NCI-H1930 (cell line): ENCODE measurements at places on chromosomes 11 and 22.

DNA sequence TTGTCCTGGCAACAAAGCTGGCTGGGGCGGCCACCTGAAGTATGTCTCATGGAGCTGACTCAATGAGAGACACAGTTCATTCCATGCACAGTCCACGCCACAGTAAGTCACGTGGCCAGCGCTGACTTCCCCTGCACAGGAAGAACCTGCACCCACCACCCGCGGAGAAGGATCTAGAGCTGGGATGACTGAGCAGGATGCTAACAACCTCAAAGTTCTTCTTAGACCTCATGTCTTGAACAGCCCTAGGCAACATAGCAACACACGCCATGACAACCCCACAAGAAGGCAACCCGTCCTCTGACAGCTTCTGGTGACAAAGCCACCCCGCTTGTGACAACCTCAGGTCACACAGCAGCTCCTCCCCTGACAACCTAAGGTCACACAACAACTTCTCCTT lies 76.9 kb upstream of the B3GAT1 start:
- DNase-seq = no peak

GRCh38 chr11:72585762-72586311 lies 88.4 kb downstream of the PDE2A start:
- DNase-seq = peak; percentile 71

GRCh38 chr11:46006418-46007070 lies 84.1 kb downstream of the LARGE2 start:
- peak; percentile 66 for DNase-seq

GRCh38 chr11:44637487-44637886 lies 72.0 kb downstream of the CD82 start:
- no peak for DNase-seq

- DNase-seq = no peak
Observed at GRCh38 chr11:117073539-117073938, 24.7 kb downstream of the SIK3 start.

DNA sequence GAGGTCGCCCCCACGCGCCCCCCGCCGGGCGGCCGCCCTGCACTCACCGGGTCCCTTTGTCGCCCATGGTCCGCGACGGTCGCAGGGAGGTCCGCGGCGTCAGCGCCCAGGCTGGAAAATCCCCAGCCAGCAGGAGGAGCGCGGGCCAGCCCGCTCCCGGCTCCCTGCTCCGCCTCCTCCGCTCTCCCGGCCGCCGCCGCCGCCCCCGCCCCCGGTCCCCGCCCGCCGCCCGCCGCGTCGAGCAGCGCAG lies at the start of gene ARRB1:
Gene ARRB1 (minus strand): TSS at position 121 of the 250 bp plus-strand sequence. CDS start 54 bp downstream, at position 67.
- no peak for DNase-seq

DNA sequence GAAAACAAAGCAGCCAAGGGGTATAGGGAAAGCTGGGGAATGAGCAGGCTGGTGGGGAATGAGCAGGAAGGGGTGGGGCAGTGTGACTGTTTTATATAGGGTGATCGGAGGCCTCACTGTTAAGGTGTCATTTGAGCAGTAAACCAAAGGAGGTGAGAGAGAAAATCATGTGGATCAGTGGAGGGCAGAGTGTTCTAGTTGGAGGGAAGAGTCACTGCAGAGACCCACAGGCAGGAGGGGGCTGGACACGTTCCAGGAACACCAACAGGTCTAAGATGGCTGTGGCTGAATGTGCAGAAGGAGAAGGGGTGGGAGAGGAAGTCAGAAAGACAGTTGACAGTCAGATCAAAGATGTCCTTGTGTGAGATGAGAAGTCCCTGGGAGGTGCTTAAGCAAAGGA lies 103.8 kb downstream of the ENTHD1 start:
- DNase-seq = no peak

DNA sequence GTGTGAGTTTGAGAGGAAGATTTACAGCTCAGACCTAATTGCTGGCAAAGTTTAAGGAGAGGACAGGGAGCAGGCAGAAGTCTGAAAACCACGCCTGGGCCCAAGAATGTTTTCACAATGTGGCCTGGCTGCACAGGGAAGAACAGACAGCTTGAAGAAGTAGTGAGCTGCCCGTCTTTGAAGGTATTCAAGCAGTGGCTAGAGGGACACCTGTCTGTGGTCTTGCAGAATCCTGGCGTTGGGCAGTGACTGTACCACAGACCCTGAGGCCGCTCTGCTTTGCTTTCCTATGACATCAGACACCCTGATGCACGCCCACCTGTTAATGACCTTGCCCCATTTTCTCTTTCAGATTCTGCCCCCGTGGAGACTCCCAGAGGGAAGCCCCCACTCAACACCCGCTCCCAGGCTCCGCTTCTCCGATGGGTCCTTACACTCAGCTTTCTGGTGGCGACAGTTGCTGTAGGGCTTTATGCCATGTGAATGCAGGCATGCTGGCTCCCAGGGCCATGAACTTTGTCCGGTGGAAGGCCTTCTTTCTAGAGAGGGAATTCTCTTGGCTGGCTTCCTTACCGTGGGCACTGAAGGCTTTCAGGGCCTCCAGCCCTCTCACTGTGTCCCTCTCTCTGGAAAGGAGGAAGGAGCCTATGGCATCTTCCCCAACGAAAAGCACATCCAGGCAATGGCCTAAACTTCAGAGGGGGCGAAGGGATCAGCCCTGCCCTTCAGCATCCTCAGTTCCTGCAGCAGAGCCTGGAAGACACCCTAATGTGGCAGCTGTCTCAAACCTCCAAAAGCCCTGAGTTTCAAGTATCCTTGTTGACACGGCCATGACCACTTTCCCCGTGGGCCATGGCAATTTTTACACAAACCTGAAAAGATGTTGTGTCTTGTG lies 6.6 kb upstream of the MCM5 start:
- DNase-seq = no peak

DNA sequence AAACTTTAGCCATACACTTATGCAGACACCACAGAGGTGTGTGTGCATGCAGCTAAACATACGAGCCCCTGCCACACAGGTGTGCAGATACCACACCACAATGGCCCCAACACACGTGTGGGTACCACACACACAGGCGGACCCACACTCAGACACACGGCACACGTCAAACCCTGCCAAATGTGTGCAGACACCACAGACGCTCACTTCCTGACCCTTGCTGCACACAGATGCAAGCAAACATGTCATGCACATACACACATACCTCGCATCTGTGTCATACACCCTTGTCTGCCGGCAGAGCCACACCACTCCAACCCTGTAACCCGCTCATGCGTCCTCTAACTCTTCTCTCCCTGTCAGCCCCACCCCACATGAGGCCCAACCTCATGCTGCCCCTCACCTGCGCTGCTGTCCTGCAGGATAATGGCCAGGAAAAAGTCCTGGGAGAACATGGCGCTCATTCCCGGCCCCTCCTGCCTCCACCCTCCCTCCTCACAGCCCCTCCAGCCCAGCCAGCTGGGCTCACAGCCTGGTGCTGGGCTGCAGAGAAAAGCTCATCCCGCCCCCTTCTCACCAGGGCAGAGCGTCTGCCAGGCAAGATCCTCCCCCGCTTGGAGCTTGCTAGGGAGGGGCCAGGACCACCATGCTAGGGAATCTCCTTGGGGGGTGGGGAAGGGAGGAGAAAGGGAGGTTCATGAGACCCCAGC lies 14.2 kb downstream of the SMPD1 start:
- no peak for DNase-seq

DNA sequence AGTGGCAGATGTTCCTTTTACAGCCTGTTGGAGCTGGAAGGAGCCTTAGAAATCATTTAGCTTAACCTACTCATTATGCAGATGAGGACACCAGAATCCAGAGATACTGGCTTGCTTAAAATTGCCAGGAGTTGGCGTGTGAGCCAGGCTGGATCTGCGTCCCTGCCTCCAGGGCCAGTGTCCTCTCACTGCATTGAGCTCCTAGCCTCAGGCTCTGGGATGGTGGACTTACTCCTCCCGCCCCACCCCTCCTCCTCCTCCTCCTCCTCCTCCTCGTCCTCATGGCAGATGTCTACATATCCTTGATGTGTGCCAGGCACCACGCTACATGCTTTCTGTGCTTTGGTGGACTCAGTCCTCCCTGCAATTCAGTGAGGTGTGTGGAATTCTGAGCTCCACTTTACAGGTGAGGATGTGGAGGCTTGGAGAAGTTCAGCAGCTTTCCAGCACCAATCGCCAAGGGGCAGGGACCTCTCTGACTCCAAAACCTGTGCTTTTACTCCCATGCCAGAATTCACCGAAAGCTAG lies 24.1 kb downstream of the ADAMTS15 start:
- no peak for DNase-seq

GRCh38 chr11:12871241-12871640 lies 137.9 kb upstream of the RASSF10 start:
- no peak for DNase-seq

DNA sequence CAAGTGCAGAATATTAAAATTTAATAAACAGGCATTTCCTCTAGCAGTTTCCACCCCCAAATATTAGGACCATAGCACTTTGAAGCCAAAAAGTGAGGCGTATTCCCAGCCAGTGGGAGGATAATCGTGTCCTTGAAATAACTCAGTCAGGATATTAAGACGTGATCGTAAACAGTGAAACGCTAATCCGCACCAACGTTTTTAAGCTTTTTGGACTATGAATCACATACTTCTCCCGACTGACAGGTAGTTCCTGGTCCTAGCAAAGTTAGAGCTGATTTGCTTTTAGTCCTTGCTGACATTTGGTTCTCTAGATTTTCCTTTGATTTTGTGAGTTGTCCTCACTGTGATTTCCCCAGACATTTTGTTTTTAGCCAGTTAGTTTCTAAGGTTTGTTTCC lies 197.1 kb upstream of the ARHGAP20 start:
- no peak for DNase-seq

DNA sequence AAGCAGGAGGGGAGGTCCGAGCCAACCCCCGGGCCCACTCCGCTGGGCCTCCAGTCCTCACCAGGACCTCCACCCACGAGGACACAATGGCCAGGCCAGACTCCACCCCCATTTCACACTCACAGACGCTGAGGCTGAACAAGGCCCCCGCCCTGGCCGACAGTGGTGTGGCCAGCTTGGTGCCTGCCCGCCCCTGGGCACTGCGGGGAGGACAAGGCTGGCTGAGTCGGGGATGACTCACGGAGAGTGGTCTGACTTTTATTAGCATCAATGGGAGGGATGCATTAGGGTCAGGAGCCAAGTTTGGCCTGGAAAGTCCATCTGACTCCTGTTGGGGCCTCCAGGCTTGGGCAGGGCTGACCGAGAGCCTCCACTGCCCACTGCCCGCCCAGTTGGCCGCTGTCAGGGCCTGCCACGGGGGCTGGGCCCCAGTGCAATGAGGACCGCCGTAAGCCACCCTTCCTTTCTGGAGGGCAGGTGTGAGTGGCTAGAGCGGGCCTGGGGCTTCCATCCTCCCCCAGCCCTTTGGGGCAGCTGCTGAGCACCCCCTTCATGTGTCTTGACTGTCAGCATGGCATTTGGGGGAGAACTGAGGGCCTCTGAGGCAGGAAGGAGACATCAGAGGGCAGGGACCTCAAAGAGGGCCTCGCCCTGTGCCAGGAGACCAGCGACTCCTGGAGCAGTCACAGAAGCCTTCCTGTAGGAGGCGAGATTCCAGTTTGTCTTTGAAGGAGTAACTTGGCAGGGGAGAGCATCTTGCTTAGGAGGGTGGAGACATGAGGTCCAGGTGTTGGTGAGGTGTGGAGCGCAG lies 10.6 kb downstream of the TSPAN32 start:
- no peak for DNase-seq

DNA sequence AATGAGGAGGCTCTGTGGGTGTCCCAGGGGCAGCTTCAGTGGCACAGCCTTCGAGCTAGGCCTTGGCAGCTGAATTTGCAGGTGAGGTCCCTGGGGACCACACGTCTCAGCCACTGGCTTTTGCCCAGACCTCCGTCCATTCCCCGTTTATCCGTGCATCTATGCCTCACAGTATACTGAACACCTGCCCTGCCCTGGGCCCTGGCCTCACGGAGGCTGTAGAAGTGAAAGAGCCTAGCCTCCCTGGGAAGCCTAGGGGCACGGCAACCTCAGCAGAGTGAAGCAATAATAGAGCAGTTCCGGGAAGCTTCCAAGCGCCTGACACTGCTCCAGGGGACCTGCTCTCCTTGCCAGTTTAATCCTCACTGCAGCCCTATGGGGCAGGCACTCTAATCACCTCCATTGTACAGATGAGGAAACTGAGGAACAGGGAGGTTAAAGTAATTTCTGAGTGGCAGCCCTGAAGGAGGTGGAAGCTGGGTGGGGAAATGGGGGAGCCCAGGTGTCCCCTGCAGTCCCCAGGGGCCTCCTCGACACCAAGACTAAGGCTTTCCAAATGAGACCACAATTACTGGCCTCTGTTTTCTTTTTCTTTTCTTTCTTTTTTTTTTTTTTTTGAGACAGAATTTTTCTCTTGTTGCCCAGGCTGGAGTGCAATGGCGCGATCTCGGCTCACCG lies 2.7 kb upstream of the NFAM1 start:
- DNase-seq = no peak
